ENCODE measurements at places on chromosomes 7 and 10.

- DNase-seq, result no peak
Observed at GRCh38 chr10:114723361-114723760, 65.3 kb upstream of the ABLIM1 start.

DNA sequence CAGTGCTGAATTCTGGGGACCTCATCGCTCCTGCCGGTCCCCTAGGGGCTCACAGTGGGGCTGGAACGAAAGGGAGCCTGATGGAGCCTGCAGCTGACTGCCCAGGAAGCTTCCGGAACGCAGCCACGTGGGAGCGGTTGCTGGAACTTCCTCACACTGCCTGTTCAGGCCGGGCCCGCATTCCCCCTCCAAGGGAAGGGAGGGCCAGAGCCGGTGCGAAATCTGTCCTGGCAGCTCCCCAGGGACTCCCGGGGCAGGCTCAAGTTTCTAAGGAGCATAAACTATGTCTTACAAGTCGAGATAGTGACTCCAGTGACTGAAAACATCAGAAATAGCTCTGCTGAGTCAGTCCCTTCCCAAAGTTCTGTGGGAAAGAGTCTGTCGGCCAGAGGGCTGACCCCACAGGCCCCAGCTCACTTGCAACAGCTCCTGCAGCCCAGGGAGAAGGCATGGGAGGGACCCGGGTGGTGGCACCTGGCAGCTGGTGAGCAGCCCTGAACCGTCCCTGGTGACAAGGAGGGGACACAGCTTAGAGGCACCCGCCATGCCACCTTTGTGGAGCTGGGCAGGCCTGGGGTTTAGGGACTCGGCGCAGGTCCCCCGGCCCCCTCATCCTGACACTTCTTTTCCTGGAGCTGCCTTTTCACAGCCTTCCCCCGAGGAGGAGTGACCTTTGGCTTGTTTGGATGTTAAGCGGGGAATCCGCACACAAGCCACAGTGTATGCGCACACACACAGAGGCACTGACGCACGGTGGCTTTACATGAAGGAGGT lies 47.6 kb downstream of the PDGFA start:
- DNase-seq, result peak; percentile 75

DNA sequence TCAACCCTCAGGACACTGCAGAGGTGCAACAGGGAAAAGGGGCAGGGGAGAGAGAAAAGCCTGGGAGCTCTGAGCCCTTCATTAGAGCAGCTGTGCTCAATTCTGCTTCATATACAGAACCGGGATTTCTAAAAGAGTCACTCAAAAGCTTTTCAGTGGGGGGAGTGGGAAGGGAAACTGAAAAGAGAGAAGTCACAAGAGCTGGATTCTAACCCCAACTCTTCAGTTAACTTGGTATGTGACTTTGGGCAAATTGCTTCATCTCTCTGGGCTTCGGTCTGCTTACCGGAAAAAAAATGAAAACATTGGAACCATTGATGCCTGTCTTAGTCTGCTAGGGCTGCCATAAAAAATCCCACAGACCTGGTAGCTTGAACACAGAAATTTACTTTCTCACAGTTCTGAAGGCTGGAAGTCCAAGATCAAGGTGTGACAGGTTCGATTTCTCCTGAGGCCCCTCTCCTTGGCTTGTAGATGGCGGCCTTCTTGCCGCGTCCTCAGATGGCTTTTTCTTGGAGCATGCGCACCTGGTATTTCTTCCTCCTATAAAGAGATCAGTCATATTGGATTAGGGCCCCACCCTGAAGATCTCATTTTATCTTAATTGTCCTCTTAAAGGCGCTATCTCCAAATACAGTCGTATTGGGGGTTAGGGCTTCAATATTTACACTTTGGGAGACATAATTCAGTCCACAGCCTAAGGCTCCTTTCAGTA lies 118.3 kb upstream of the KMT2E start:
- no peak for DNase-seq

- DNase-seq, result no peak
Observed at GRCh38 chr7:134254311-134254710, 62.4 kb downstream of the SLC35B4 start.

All from right renal pelvis (tissue), 4 donors.